ENCODE measurements at places on chromosomes 2 and 18.

- no peak for DNase-seq
These were observed 32.6 kb downstream of the CNGA3 start for GRCh38 chr2:98378901-98379300.

- no peak for DNase-seq
These were observed 246.4 kb downstream of the KLHL29 start for GRCh38 chr2:23631389-23631788.

GRCh38 chr18:37207343-37207742 lies 358.3 kb downstream of the CELF4 start:
- DNase-seq, result no peak

DNA sequence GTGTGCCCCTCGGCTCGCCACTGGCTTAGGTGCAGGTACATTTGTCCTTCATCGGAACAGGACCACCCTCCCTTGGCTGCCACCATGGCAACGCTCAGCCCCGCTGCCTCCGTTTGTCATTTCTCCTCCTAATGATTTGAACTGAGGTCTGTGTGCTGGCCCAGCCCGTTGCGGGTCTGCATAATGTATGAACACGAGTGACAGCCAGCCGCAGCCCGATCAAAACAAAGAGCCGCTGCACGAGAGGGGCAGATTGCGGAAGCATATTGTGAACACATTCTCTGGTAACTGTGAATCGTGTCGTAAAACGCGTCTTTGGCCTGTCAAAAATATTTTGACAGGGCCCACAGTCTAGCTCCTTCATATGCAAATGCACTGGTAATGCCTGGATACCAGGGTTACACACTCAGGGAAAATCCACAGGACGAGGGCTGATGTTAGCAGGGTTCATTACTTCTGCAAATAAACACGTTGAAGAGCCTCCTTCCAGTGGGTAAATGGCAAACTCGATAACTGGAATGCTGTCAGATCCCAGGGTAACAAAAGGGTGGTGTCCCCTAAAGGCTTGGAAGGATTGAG lies 137.0 kb downstream of the AGAP1 start:
- no peak for DNase-seq

GRCh38 chr2:150762571-150762970 lies 275.1 kb upstream of the RND3 start:
- DNase-seq, result no peak

DNA sequence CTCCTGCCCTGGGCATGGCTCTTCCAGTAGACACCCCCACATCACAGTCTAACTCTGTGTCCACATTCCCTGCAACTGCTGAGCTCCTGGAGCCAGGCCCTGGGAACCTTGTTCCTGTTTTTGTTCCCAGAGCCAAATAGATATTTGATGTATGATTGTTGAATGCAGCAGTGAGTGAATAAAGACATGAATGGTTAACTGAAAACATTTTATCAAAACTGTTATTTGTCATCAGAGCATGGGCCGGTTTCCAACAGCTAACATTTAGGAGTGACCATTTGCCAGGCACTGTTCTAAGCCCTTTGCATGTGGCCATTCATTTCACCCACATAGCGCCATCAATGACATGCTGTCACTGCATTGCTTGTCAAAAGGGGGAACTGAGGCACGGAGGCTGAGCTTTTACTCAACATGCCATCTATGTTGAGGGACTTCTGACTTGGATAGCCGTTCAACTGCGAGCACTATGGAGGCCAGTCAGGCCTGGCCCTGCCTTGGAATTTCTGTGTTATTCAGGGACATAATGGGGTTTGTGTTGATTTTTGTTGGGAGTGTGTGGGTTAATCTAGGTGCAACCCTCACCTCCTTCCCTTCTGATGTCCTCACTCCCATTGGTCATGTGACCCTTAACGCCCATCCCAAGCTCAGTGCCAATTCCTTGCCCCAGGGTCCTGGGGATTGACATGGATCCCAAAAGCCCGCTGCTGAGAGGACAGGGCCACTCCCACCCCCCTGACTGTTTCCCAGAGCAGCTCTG lies 12.6 kb downstream of the IL1R1 start:
- no peak for DNase-seq

GRCh38 chr2:172013396-172013795 lies 13.6 kb downstream of the METAP1D start:
- no peak for DNase-seq

GRCh38 chr18:36153771-36154170 lies 24.1 kb downstream of the ELP2 start:
- no peak for DNase-seq

GRCh38 chr2:111100765-111101162 lies 19.9 kb upstream of the BCL2L11 start:
- DNase-seq, result no peak

DNA sequence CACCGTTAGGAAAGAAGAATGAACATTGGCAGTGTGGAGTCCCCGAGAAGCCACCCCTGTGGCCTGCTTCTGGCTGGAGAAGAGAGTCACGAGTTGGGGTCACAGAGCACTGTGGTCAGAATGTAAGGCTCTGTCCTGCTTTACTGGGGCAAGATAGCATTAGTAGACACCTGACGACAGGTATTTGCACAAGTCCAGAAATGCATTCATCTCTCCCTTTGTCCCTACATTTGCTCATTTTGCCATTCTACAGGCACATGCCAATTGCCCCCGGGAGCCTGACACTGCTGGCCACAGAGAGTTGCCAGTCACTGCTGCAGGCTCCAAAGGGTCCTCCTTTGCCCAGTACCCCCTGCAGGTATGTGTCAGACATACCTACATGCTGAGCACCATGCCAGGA lies 133.3 kb downstream of the SMAD2 start:
- no peak for DNase-seq

DNA sequence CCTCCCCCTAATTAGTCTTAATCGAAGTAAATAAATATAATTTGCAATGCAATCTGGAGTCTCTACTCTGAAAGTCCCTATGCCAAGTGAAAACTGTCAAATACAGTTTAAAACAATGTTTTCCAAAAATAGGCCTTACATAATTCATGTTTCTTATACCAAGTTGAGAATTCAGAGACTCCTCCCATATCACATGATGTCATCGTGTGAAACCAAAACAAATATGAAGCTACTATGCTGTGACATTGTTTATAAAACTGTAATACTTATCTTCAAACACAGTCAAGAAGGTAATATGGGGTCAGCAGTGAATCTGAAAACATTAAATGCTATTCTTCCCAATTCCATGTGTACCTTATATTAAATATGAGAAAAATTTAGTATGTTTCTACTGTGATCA lies 940.2 kb upstream of the FANCL start:
- DNase-seq, result no peak

DNA sequence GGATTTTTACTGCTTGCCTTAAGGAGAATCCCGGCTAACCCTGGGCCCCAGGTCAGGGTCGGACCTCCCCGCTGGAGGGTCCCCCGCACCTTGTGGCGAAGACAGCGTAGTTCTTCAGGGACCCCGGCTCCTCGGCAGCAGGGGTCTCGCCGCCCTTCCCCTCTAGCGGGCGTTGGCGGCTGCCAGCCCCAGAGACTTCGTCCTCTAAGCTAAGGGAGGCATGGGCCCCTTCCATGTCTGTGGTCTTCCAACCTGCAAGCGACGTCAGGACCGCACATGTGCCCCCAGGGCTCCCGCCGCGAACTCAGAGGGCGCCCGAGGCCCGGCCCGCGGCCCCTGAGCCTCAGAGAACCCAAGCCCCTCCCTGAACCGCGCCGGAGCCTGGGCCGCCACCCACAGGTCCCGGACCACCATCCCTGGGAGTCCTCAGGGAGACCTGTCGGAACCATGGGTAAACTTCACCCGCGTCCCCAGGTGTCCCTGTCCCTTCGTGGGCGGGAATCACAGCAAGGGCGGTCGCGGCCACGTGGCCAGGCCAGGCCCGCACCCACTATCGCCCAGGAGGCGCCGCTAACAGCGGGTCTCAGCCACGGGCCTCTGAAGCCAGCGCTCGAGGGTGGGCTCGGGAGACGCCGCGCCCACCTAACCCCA lies 562 bp downstream of the ANKMY1 start:
- no peak for DNase-seq

DNA sequence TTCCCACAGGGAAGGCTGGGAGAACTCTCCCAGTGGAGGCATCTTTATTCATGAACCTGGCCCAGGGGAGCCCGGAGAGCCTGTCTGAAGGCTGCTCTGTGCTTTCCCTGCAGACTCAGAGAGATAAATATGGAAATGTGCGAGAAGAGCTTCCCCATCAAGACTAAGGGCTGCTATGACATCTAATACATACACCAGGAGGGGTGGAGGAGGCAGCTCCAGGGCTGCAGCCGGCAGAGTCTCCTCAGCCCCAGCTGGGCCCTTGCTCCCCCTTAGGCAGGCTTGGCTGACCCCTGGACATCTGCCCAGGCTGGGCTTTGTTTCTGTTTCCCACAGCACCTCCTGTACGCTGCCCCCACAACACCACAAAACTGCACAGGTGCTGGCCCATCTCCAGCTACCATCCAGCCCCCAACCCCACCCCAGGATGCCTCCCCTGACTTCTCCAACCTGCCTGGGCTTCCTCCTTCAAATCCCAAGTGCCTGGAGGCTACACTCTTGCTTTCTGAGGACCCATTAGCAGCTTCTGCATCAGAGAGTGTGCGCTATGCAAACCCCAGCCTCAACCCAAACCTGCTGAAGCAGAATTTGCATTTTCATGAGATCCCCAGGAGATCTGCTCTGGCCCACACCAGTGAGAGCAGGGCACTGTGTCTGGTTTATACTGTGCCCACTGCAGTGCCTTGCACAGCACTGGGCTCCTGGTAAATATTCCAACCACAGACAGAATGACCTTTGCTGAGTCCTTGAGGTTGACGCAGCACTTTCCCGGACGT lies 96.8 kb downstream of the VSNL1 start:
- no peak for DNase-seq

DNA sequence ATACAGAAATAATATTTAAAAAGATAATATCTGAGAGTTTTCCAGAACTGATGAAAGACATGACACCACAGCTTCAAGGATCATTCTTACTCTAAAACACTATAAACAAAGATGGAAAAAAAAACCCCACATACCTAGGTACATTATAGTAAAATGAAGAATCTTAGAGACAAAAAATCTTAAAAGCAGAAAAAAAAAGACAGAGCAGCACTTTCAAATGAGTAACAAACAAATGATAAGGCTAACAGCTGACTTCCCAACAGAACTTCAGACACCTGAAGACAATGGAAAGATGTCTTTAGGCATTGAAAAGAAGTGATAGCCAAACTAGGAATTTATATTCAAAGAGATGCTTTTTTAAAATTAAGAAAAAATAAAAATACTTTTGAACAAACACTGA lies 21.2 kb upstream of the AFF3 start:
- no peak for DNase-seq

DNA sequence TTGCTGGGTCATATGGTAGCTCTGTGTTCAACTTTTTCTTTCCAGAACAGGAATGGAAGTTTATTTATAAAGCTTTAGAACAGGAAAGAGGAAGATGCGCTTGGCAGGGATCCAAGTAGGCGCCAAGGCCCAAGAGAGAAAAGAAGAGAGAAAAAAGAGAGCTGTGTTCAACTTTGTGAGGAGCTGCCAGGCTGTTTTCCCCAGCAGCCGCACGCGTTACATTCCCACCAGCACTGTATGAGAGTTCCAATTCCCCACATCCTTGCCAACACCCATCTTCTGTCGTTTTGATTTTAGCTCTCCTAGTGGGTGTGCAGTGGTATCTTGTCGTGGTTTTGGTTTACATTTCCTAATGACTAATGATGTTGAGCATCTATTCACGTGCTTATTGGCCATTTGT lies 51.4 kb downstream of the KCNF1 start:
- DNase-seq, result no peak

GRCh38 chr2:226671141-226671676 lies 128.4 kb downstream of the IRS1 start:
- no peak for DNase-seq

- no peak for DNase-seq
These were observed 69.5 kb downstream of the ANTXR1 start for GRCh38 chr2:69082430-69082997.

GRCh38 chr2:10297959-10298531 lies 4.7 kb upstream of the HPCAL1 start:
- DNase-seq, result peak; percentile 50

- DNase-seq, result no peak
These were observed 185.7 kb upstream of the KLHL29 start for GRCh38 chr2:23199115-23199918.

- DNase-seq, result peak; percentile 56
These were observed 217.2 kb downstream of the TNS1 start for GRCh38 chr2:217785544-217786045.

DNA sequence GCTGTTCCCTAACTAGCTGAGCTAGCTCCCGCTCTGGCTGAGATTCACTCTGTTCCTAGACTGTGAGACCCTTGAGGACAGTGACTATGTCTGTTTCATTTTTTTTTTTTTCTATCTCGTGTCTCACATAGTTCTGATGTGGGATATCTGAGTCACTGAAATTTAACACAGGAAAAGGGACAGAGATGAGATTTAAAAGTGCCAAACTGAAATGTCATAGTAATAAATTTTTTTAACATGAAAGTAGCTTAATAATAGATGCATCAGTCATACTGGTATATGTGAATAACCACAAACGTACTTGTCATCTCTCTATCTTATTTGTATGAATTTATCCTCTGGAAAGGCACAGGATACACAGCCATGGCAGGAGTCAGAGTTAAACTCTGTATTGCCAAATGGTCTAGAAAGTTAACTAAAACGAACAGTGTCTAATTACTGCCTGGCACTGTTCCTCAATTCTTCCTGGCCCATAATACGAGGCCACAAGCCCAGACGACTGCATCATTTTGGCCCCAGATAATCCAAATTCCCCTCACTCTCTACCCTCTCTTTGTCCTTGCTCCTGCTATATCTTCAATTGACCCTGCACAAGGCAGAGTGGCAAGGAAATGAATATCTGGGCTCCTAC lies 87.5 kb downstream of the SATB2 start:
- no peak for DNase-seq

DNA sequence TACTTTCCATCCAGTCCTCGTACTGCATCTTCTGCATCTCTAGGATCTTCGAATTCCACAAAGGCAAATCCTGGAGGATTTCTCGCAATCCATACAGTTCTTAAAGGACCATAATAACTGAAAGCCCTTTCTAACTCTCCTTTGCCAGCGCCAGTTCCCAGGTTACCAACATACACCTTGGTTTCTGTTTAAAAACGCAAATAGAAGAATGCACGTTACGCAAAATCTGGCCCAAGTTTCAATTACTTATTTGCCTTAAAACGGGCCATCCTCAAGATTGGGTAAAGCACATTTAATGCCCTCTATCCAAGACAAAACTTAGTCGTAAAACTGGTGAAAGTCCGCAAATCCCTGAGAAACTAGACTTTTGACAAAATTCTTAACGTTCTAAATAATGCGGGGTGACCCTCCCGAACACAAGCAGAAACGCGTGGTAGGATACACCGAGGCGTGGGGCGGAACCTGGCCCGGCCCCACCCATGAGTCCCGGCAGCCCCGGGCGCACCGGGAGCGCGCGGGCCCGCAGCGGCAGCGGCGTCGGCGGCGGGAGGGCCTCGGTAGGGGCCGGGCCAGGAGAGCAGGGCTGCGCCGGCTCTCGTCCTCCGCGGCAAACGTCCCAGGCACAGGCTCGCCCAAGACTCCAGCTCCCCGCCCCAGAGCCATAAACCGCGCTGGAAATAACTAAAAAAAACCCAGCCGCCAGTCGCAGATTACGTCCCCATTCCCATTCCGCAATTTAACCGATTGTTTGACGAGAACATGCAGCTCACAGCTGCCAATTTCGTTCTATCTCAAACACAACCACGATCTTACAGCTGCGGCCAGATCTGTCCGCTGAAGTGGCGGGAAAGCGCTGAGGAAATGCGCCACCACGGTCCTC lies 910 bp downstream of the SRSF7 start:
- no peak for DNase-seq

GRCh38 chr18:42033137-42033810 lies 78.2 kb downstream of the PIK3C3 start:
- DNase-seq, result no peak

All from activated CD8-positive, alpha-beta memory T cell treated with anti-CD3 and anti-CD28 coated beads for 1 hour (primary cell).